ENCODE measurements at places on chromosomes 12 and 14.
A peak's percentile ranks its signal among the peaks of the same experiment; 100 is the strongest.

GRCh38 chr14:61179061-61179690 is 102.0 kb downstream of the TMEM30B start:
- no peak for ATAC-seq

- ATAC-seq, result no peak
Observed at GRCh38 chr14:35532783-35533356, 1.1 kb upstream of the INSM2 start.

- no peak for ATAC-seq
Observed at GRCh38 chr12:114678718-114679117, 5.3 kb downstream of the TBX3 start.

DNA sequence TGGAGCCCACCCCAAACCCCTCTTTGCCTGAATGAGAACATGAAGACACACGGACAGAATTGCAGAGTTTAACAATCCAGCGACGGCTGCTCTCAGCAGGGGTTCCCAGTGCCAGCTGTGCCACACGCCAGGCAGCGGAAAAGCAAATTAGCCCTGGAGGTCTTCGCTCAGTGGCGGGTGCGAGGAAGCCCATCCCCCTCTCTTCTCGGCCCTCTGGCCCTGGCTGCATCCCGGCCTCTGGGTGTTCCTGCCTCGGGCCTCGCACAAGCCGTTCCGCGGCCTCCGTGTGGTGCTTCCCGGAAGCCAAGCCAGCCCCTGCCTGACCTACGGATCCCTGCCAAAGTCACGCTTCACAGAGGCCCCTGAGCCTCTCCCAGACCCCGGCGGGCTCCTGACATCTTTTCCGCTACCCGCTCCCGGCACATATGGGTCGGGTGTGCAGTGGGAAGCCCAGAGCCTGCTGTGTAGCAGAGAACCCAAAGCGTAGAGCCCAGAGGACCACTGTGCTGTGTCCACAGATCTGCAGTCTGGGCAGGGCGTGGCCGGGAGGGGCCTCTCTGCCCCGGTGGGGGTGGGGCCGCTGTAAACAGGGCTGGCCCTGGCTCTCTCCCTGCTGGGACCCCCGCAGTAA is 70.7 kb upstream of the GALNT9 start:
- no peak for ATAC-seq

DNA sequence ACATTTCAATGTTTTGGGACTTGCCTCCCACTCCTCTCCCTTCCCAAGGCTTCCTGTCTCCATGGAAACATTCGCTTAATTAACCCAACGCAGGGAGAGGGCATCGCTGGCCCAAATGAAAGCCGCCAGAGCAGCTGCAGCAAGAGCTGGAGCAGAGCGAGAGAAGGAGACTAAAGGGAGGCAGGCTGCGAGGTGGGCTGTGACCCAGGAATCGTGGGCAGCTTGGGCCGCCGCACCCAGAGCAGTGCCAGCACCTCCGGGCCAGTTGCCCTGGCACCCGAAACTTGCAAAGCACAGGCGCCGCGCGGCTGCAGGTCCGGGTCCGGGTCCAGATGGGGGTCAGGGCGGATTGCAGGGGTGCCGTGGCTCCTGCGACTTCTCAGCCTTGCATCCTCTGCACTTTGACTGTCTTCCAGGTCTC is 43.5 kb upstream of the PTPRQ start:
- peak; percentile 39 for ATAC-seq

DNA sequence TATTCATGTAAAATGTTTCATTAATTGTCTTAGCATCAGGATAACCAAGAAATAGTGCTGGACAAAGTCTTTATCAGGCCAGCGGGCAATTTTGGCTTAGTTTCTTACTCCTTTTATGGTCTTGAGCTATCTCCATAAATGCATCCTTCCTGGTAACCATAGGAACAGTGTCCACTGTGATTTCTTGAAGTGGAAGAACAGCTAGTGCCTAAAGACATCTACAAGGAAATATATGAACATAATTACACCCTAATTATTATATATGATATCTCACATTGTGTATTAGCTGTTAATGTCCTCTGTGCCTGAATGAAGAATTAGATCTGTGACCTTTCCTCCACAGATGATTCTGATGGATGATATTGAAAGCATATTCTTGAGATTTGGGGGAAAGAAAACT is 286.7 kb upstream of the ATXN7L3B start:
- ATAC-seq, result no peak

- no peak for ATAC-seq
Observed at GRCh38 chr12:105099356-105099755, 8.2 kb upstream of the WASHC4 start.

DNA sequence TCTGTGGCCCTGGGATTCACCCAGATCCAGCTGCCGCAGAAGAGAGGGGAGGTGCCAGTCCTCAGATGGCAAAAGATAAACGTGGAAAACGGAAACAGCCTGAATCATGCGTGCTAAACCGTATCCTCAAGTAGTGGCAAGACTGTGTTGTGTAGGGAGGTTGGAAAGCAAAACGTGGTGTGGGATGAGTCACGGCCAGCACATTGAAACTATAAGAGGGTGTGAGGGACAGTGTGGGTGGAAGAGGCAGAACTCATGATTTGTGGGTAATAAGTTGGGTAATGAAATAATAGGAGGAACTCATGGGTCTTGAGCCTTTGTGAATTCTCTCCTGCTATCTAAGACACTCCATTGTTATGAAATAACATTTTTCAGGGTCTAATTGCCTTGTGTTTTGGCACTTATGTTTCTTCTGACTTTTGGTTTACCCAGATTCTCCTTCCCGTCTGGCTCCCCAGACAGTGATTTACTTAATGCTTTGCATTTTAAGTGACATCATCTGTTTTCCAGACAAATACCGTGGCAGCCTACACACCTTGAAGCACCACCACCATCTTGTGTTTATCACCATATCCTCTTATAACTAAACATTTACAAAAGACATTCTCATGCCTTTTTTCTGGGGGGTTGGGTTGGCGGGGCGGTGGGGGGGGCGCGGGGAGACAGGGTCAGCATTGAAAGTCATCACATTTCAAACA is 62.3 kb upstream of the PTCSC3 start:
- ATAC-seq, result no peak

DNA sequence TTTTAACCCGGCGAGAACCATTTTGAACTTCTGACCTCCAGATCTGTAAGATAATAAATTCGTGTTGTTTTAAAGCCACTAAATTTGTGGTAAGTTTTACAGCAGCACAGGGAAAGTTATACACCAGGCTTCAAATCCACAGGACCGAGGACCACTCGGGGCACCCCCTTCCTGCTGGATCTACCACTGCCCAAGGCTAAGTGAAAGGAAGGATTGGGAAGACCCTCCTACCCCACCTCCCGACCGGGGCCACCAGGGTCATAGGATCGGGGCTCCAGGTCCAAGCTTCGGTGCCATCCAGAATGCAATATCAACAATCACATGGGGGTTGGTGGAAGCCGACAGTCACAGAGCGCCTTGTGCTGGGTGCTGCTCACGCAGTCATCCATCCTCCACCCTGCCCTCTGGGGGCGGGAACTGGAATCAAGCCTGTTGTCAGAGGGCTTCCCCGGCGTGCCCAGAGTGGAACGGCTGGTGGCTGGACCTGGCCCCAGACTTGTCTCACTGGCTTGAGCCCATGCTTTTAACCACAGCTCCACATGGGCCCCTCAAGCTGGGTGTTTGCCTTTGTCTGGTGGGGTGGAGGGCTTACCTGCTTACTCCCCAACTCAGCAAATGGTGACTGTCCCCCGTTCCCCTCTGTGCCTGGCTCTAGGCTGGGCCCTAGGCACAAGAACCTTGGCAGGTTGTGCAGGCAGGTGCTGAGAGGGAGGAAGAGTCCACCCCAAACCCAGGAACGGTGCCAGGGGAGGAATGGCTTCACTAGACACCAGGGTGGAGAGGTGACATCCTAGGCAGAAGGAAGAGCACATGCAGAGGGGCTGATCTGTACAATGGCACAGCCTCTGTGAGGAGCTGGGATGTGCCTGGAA is 180.3 kb upstream of the RTL1 start:
- ATAC-seq, result no peak

- no peak for ATAC-seq
Observed at GRCh38 chr14:26730929-26731618, 133.2 kb upstream of the NOVA1 start.

- no peak for ATAC-seq
Observed at GRCh38 chr12:58424735-58425392, 483.5 kb downstream of the ATP23 start.

GRCh38 chr14:74324931-74325361 is 22.2 kb upstream of the ABCD4 start:
- ATAC-seq, result no peak

DNA sequence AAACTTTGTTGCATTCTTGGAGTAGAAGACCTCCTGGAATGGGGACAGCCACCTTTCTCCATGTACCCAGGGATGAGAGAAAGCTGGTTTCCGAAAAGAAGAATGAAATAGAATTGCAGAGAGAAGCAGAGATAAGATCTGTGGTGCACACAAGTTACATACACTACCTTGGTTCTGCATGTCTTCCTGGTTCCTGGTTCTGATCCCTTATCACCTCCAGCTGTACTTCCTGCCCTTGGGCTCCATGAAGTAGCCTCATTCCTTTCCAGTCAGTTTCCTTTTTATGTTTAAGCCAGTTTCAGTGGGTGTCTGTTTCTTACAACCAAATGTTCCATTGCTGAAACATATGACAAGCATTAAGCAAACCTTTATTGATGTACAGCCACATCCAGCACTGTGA is 69.3 kb downstream of the FBXW8 start:
- ATAC-seq, result no peak

DNA sequence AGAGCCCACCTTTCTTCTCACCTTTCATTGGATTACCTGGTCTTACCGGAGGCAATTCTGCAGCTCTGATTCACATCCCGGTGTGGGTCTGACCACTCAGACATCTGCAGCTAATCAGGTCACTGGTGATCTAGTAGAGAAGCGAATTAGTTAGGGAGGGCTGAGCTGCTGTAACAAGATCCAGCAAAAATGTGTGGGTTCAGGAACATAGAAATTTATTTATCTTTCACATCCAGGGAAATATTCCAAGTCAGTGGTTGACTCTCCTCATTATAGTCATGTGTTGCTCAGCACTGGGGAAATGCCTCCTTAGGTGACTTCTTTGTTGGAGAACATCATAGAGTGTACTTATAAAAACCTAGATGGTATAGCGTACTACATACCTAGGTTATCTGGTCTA is 218.7 kb upstream of the PELI2 start:
- no peak for ATAC-seq

GRCh38 chr14:32408018-32408417 is 78.9 kb downstream of the AKAP6 start:
- ATAC-seq, result no peak

- ATAC-seq, result no peak
Observed at GRCh38 chr12:123645878-123646277, 12.2 kb downstream of the GTF2H3 start.

DNA sequence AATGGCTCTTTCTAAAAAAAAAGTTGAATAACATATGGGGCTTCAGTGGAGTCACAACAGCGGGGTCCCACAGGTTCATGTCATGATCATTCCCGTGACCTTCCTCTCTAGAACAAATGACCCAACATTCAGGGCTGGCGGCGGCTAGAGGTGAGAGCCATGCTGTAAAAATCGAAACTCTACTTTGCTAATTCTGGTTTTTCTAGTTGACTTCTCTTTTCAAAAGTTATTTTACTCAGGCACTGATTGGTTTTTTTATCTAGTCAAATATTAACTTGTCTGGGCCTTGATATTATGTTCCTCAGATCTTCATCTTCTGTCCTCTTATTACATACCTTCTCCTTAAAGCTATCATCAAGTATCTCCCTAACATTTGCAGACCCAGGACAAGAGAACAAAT is 402.9 kb upstream of the SOX5 start:
- no peak for ATAC-seq

DNA sequence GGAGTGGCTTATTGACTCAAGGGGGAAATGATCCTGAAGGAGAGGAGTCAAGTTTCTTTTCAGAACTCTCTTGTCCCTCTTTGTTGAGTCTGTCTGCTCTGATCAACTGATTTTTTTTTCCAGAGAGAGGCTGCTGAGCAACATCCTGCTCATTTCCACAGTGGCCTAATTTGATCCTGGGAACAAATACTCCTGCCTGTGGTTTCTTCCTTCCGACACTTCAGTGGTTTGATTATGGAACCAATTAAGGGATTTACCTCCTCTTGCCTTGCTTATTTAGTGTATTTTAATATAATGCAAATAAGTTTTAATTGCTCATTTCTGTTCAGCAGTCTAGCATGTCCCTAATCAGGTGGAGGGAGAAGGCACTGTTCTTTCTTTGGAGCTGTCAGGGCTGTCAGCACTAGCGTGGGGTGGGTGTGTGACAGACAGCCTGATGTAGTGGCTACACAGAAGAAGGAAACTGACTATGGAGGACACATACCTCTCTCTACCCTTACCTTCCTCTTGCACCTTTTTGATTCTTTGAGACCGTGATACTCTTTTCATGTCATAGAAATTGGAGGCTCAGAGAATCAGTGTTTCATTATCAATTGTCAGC is 344.9 kb upstream of the STXBP6 start:
- no peak for ATAC-seq

GRCh38 chr12:102757154-102757881 is 159.7 kb downstream of the PAH start:
- no peak for ATAC-seq

DNA sequence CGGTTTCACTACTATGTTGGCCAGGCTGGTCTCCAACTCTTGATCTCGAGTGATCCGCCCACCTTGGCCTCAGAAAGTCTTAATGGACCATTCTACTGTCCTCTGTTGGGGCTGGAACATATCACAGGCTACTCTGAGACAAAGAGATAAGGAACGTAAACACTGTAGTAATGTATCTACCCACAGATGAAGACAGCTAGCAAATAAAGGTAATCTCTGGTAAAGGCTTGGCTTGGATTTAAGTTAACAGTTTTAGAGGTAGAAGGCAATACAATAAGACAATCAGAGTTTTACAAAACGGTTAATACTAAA is 44.6 kb upstream of the ISM2 start:
- ATAC-seq, result no peak

GRCh38 chr12:50241178-50241577 is 42.1 kb downstream of the LIMA1 start:
- no peak for ATAC-seq

- ATAC-seq, result no peak
Observed at GRCh38 chr12:80188576-80188975, 89.2 kb downstream of the OTOGL start.

- ATAC-seq, result no peak
Observed at GRCh38 chr12:51349026-51349425, 2.5 kb upstream of the CELA1 start.

- no peak for ATAC-seq
Observed at GRCh38 chr12:3091038-3091319, 13.8 kb downstream of the TSPAN9 start.

- ATAC-seq, result no peak
Observed at GRCh38 chr14:64604001-64604400, 54.2 kb downstream of the PPP1R36 start.

Data from stimulated activated memory B cell treated with anti-CD40 and anti-IgM and Interleukin-4, amounts not matched to agents 10 μg/mL and 1 μg/mL and 100 μg/mL, for 72 hours (primary cell).